PC-9 (cell line): ENCODE measurements at places on chromosomes 2 and 18. TPM values are rescaled to one million over a fixed set of nuclear protein-coding genes. Genes with fewer than 3 reads are reported as not detected.

C2orf81 gene
- total RNA-seq: 9.8 and 12.0 TPM in 2 replicates

COPS9 gene
- 202 and 256 TPM in 2 replicates for total RNA-seq

RPRM gene
- total RNA-seq: 2.1 and 2.9 TPM in 2 replicates

ALKAL2 gene
- total RNA-seq: not detected in 2 replicates

MC2R gene
- not detected in 2 replicates for total RNA-seq

ST8SIA5 gene
- not detected in 2 replicates for total RNA-seq

GRCh38 chr18:13440277-13441248 is 222.0 kb downstream of the LDLRAD4 start:
- no peak for DNase-seq
- no peaks in the 10 kb centered on the region for H3K36me3 ChIP-seq
- H3K27me3 ChIP-seq: peaks cover 94% of the 10 kb centered on the region
- no peaks in the 10 kb centered on the region for H3K4me1 ChIP-seq

- no peaks in the 10 kb centered on the region for H3K36me3 ChIP-seq
- no peak for DNase-seq
- H3K4me3 ChIP-seq: no peak overlapping the region
- H3K4me1 ChIP-seq: peaks cover 17% of the 10 kb centered on the region
- H3K27me3 ChIP-seq: no peaks in the 10 kb centered on the region
Measured at GRCh38 chr2:181111059-181111458, 130.7 kb downstream of the UBE2E3 start.

GRCh38 chr2:134448650-134449049 is 194.8 kb downstream of the MGAT5 start:
- no peak overlapping the region for H3K4me3 ChIP-seq
- DNase-seq: no peak
- H3K27ac ChIP-seq: no peak overlapping the region
- H3K36me3 ChIP-seq: no peaks in the 10 kb centered on the region
- 0 out of 2 replicates have a peak, but pooled peaks cover 3% of the 10 kb centered on the region for H3K4me1 ChIP-seq
- H3K27me3 ChIP-seq: no peaks in the 10 kb centered on the region

DNA sequence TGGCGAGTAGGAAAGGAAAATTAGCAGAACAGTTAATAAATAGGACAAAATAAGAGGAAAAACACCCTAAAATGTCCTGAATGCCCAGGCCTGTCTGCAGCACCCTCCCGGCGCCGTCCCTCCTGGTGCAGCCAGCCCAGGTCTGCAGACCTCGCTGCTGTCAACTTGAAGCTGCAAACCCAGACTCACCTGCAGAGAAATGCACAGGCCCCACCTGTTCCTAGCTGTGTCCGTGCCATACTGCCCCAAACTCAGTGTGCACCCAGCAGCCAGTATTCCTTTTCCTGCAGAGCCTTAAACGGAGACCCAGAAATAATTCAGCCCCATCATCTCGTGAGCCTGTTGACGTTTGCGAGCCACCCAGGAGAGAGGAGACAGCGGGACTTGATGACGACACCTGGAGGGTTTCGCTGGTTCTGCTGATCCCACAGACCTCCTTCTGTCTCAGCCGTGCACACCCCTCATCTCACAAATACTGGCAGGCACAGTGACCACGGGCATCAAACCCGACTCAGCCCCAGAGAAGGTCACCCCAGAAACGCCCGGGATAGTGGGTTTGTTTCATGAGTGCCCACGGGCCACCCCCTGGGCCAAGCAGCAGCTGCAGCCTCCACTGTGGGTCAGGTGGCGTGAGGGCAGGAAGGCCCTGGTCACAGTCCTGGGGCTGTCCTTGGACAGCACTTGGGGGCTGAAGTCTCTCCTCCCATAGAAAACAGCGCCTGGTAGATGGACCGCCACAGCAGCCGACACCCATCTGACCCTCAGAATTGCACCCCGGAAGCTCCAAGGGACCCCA is 239.5 kb upstream of the SALL3 start:
- H3K27ac ChIP-seq: no peak overlapping the region
- H3K4me3 ChIP-seq: no peak overlapping the region
- no peaks in the 10 kb centered on the region for H3K4me1 ChIP-seq
- no peaks in the 10 kb centered on the region for H3K36me3 ChIP-seq

DNA sequence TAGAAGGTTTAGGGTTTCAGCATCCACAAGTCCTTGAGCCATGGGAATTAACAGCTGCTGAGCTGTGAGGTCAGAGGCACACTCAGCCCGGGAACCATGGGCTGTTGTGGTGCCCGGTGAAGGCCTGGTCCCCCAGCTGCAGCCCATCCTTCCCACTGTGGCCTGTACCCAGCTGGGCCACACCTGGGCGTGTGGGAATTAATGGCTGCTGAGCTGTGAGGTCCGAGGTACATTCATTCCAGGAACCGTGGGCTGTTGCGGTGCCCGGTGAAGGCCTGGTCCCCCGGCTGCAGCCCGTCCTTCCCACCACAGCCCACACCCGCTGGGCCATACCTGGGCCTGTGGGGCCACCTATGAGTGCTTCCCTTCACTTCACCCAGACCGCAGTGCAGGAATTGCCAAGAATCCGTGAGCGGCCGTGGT is 25.2 kb downstream of the TMEM18 start:
- peaks cover 40% of the 10 kb centered on the region for H3K27me3 ChIP-seq
- H3K36me3 ChIP-seq: no peaks in the 10 kb centered on the region

GRCh38 chr2:225797394-225797793 is 397.9 kb downstream of the NYAP2 start:
- DNase-seq: no peak
- no peaks in the 10 kb centered on the region for H3K27me3 ChIP-seq
- H3K4me1 ChIP-seq: no peaks in the 10 kb centered on the region

GRCh38 chr18:13808294-13809042 is 15.5 kb upstream of the MC5R start:
- DNase-seq: no peak
- H3K36me3 ChIP-seq: no peaks in the 10 kb centered on the region
- no peak overlapping the region for H3K27ac ChIP-seq
- H3K4me1 ChIP-seq: peaks cover 19% of the 10 kb centered on the region
- no peaks in the 10 kb centered on the region for H3K27me3 ChIP-seq
